ENCODE measurements at places on chromosomes 7 and 10.

- DNase-seq = no peak
Measured at GRCh38 chr7:4009211-4010060, 672.7 kb upstream of the FOXK1 start.

GRCh38 chr10:98374217-98374985 lies 40.6 kb downstream of the PYROXD2 start:
- DNase-seq = peak; percentile 36

DNA sequence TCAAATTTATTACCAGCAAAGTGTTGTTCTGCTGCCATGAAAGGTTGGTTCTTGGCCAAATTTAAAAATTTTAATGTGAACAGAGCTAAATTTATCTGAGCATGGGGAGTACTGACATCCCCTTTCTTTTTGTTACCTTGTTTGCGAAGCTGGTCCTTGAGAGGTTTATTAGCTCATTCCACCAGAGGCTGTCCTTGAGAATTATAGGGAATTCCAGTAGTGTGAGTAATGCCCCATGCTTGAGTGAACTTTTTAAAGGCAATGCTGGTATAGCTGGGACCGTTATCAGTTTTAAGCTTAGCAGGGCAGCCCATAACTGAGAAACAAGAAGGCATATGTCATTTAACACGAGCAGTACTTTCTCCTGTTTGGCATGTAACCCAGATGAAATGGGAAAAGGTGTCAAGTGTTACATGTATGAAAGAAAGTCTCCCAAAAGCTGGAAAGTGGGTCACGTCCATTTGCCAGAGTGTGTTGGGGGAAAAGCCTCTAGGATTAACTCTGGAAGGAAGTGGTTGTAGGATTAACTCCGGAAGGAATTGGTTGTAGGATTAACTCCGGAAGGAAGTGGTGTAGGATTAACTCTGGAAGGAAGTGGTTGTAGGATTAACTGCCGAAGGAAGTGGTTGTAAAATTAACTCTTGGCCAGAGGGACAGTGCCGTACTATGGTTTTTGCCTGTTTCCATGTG lies 37.3 kb upstream of the AKR1C2 start:
- DNase-seq = no peak

DNA sequence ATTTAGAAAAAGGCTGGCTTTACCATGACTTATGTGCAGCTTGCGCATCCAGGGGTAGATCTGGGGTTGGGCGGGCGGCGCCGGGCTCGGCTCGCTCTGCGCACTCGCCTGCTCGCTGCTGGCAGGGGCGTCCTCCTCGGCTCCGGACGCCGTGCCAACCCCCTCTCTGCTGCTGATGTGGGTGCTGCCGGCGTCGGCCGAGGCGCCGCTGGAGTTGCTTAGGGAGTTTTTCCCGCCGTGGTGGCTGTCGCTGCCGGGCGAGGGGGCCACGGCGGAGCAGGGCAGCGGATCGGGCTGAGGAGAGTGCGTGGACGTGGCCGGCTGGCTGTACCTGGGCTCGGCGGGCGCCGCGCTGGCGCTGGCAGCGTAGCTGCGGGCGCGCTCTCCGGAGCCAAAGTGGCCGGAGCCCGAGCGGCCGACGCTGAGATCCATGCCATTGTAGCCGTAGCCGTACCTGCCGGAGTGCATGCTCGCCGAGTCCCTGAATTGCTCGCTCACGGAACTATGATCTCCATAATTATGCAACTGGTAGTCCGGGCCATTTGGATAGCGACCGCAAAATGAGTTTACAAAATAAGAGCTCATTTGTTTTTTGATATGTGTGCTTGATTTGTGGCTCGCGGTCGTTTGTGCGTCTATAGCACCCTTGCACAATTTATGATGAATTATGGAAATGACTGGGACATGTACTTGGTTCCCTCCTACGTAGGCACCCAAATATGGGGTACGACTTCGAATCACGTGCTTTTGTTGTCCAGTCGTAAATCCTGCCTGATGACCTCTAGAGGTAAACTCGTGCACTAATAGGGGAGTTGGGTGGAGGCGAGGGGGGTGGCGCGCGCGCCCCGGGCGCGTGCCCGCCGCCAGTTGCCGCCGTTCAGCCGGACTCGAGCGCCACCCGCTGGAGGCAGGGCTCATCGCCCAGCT lies at the start of gene HOXA5:
TSS of gene HOXA5 (minus strand) at position 659 of the 927 bp plus-strand sequence. CDS start at position 585, 74 bp downstream.
- peak; percentile 100 for DNase-seq

GRCh38 chr10:73413108-73413527 lies 740 bp downstream of the ANXA7 start:
- DNase-seq = peak; percentile 58

- DNase-seq = no peak
Measured at GRCh38 chr10:61779276-61779675, 116.5 kb downstream of the CABCOCO1 start.

DNA sequence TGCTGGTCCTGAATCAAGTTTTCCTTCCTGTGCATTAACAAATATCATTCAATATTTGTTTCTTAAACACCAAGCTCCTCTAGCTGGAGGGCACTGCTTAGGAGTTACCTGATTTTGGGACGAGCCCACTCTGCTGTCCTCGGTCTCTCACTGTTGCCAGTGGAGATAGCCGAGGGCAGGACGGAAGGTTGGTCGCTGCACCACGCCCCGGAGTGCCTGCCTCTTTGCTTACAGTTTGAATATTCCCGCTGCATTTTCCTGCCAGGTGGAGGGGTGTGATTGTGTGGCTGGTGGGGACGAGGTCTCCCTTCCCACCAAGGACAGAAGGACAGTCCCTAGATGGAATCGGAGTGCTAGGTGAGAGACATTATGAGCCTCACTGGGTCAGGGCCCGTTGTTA lies 201.5 kb downstream of the DNAJB6 start:
- DNase-seq = no peak

- DNase-seq = no peak
Measured at GRCh38 chr10:72173619-72174296, 42.1 kb upstream of the ANAPC16 start.

- DNase-seq = no peak
Measured at GRCh38 chr7:107948645-107949442, 54.1 kb downstream of the LAMB1 start.

DNA sequence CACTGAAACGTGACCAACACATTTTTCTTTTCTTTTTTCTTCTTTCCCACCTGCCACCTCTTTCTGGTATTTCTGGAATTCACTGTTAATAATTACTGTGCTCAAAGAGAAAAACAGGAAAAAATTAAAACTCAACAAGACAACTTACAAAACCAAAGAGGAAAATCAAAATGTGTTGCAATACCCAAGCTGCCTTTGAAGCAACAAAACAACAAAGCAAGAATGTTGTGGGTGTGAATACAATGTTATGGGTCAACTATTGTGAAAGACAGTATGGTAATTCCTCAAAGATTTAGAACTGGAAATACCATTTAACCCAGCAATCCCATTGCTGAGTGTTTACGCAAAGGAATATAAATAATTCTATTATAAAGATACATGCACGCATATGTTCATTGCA lies 415.1 kb downstream of the GFRA1 start:
- peak; percentile 12 for DNase-seq

Measured in SW480 (cell line).